ENCODE measurements at places on chromosomes 2 and 18.

DNA sequence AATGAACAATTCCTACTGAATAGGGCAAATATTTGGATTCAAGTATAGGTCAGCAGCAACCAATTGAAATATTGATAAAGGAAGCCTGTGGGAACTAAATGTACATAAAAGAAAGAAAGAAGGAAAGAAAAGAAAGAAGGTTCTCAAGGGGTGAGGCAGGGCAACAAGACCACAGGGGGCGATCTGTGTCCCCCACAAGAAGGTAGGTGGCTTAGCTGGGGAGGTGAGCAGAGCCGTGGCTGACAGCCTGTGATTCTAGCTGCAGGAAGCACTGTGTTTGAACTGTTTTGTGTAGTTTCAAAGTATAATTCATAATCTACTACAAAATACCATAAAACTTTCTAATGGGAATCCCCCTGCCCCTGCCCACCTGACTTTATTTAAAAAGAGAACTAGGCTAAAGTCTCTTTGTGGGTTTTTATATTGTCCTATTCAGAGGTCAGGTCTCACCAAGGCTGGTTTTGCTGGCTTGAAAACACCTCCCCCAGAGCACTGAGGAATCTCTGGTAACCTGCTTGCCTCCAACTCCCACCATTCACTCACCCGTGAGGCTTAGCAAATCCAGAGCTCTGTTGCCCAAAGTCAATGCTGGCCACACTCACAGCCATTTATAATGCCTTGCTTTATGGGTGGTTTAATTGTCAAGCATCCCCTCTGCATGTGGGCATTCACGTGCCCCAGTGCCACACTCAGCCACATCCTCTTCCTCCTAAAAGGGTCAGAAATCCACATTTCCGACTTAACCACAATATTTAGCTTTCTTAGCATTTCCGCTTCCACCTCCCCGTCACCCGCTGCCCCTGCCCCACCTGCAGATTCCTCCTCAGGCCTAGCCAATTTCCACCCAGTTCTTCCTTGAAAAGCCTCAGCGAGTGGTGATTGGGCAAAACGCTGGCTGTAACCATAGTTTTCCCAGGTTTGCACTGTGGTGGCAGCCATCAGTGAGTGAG lies 36.4 kb upstream of the LMAN1 start:
- DNase-seq: no peak

DNA sequence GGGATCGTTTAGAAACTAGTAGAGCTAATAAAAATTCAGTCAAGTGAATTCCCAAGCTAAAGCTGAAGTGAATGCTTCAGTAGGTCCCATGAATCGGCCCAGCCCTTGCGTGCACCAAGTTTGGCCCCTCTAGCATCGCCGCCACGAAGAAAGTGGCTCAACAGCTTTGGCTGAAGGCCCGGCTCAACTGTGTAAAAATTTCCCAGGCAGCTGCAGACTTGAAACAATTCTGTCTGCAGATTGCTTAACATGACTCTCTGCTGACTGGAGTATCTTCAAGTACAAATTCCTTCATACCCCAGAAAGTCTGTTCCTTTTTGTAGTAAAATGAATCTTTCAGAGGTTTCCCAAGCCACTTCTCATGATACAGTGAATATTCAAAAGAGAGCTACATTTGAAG lies 32.7 kb downstream of the ALMS1 start:
- no peak for DNase-seq

GRCh38 chr2:105100046-105100840 lies 62.4 kb downstream of the MRPS9 start:
- no peak for DNase-seq

DNA sequence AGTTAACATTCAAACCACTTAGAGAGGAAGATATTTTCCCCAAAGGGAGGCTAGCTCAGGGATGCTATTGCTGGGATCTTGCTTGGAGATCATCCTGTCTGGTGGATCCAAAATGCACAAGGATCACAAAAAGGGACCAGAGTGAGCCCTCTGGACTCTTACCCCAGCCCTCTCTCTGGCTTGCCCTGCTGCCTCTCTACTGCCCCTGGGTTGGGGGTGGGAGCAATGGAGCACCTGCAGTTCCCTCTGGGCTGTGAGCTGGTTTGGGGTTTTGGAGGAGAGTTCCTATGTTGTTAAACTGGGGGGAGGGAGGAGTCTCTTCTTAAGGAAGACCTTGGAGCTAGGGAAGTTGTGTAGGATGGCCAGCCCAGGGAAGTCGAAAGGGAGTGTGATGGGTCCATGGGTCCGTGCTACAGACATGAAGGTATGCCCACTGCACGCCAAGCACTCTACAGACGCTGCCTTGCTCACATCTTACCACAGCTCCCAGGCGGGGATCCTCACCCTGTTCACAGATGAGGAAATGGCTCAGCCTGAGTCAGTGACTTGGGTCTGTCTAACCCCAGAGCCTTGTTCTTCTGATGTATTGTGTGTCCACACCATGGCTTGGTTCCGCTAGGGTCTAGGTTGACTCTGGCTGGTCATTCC lies 3.8 kb downstream of the LBH start:
- DNase-seq: no peak

DNA sequence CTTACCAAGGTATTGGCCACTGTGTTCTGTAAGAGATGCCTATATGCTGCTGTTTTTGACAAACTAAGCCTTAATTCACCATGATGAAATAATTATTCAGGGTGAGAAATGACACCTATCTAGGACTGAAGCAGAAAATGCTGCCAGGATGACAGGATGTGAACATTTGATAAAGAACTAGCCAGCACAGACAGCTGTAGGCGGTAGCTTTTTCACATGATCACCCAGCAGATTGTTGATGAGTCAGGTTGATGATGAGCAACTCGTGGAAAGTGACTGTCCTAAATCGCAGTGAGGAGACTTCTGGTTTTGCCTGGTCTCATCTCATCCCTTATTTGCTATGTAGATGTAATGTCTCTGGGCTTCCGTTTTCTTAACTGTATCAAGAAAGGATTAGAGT lies 144.1 kb downstream of the PRPF40A start:
- no peak for DNase-seq
